ENCODE measurements at places on chromosomes 3 and 15. TPM values are rescaled to one million over a fixed set of nuclear protein-coding genes. Genes with fewer than 3 reads are reported as not detected.

- DNase-seq: no peak
Observed at GRCh38 chr3:123020709-123021108, 6.9 kb downstream of the SEMA5B start.

The FAM107A gene
- total RNA-seq: 2.9 TPM

The ALPK3 gene
- 38.8 TPM for total RNA-seq

DNA sequence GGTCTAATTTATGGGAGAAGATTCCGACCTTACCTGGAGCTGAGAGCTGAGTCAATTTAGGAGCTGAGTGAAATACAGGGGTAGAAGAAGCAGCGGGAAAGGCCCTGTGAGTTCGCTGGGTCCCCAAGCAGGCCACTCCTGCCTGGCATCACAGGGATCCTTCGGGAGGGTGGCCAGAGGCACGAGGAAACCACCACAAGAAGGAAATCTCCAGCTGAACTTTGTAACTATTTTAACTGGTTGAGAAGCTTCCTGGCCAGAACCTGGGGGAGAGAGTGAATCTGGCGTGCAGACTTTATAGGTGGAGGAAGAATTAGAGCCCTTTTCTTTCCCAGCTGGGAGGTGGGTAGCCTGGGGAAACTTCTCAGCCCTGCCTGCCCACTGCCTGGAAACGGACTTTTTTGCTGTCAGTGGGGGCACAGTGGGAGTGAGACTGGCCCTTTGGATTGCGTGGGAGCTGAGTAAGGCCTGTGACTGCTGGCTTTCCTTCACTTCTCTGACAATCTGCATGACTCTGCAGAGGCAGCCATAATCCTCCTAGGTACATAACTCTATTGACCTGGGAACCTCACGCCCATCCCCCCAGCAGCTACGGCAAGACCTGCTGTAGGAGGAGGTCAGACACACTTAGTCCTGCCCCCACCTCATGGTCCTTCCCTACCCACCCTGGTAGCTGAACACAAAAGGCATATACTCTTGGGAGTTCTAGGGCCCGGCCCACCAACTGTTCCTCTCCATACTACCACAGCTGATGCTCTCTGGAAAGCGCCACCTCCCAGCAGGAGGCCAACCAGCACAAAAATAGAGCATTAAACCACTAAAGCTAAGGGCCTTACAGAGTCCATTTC is 340.7 kb downstream of the CNTN3 start:
- no peak for DNase-seq

DNA sequence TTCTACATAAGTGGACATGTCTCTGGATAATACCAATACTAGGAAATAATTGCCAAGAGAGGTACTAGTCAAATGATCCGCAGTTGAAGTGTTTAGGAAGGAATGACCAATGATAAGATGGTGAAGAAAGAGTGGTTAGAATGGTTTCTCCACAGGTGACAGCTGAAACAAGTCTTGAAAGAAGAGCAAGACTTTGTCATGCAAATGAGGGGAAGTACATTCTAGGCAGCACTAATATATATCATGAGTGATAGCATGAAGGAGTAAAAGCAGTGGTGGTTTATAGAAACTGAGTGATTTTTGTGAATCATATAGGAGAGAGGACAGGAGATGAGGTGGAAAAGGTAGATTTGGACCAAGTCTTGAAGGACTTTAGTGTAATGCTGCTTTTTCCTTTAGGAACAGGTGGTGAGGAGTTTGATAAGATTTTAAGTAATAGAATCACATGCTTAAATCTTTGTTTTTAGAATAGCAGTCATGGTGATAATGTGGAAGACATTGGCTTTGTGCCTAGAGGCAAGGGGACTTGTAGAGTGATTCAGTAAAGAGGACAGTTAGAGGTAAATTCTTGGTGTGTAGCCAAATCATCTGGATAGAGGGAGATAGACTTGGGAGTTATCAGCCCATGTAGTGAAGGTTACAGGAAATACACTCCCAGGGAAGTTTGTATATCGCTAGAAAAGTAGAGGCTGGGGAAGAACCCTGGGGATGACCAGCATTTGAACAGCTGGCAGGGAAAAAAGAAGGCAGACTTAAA is 31.9 kb downstream of the SLMAP start:
- DNase-seq: peak; percentile 44

All from dermis blood vessel endothelial cell (primary cell).